Tongue (tissue), 3 donors: ENCODE measurements at places on chromosomes 4 and X.
A peak's percentile ranks its signal among the peaks of the same experiment; 100 is the strongest.

DNA sequence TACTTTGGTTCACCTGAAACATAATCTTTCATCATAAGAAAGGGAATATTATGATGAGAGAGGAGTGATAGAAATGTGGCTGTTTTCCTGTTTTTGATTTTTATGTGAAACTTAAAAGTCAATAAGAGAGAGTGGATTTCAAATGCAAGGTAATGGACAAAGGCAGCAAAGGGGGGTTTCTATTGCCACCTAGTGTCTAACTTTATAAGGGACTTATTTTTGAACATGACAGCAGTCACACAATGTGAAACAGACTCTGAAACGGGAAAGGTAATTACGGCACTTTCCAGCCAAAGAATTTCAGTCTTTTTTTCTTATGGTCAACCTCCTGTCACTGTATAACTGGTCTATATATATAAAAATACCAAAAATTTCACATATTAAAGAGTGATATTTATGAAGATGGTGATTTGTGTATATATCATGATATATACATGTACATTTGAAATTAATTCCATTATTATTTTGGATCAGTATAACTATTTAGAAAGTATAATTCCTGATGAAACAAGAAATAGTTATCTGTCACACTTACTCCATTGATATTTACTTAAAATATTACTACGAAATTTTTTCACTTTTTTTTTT is 127.1 kb downstream of the FBXO8 start:
- peak; percentile 73 for DNase-seq

- peak; percentile 6 for DNase-seq
These were observed 38.1 kb downstream of the EGFL6 start for GRCh38 chrX:13607331-13607995.

GRCh38 chr4:15035159-15035558 is 32.9 kb downstream of the CPEB2 start:
- DNase-seq, result no peak

DNA sequence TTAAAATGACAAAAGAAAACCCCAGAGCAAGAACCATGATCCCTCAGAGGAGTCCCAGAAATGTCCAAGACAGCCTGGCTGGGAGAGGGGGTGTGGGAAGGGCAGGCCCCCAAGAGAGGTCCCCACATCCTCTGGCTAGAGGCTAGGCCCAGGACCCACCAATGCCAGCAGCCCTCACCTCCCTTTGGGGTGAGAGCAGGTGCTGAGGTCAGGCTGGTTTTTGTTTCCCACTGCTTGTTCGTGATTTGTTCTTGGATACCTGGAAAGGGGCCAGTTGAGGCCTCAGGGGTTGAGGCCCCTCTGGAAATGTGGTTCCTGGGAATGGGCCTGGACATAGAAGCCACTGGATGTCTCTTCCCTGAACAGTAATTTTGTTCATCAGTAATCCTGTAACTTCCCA is 2.3 kb upstream of the GRSF1 start:
- peak; percentile 22 for DNase-seq

DNA sequence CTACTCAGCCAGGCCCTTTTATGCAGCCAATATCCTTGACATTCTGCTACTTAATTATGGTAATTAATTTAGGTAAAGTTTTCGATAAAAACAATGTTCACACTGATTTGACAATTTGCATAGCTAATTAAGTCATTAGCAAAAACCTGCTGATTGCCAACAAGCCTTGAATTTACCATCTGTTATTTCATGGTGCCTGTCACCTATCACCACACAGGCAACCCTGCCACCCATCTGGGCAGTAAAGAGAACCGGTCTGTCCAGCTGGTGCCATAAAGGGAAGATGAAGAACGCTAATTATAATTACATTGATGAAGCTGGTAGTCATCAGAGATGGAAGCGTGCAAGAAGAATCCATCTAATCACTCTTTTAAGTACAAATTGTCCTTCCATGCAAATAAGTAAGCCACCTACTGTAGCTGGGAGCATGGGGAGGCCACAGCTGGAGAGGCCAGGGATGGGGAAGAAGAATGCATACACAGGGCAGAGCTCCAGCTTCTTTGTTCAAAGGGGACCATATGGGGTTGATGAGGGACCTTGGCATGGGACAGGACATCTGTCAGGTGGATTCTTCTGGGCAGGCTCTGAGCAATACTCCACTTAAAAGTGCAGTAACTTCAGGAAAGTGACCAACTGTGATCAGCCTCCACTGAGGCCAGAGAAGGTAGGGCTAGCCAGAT is 277.3 kb upstream of the TAPT1 start:
- peak; percentile 15 for DNase-seq

DNA sequence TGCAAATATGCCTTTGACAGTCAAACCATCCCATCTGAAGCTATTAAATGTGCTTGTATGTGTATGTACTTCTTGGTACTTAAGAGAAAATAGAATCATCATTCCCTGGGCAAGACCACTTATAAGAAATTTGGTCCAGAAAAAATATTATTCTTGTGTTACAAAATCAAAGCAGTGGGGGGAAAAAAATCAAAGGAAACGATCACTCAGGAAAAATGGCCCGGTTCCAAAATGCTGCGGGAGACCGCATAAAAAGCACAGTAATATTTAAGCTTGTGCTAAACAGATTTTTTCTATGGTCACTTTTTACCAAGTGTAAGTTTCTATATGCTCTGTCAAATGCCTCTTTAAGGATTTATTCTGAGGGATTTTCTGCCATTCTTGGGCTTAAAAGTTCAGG is 36.1 kb downstream of the RAI2 start:
- no peak for DNase-seq

GRCh38 chrX:143674926-143675325 is 39.0 kb upstream of the SLITRK4 start:
- peak; percentile 62 for DNase-seq

- DNase-seq, result peak; percentile 46
These were observed 7.9 kb downstream of the PITX2 start for GRCh38 chr4:110614976-110615352.

DNA sequence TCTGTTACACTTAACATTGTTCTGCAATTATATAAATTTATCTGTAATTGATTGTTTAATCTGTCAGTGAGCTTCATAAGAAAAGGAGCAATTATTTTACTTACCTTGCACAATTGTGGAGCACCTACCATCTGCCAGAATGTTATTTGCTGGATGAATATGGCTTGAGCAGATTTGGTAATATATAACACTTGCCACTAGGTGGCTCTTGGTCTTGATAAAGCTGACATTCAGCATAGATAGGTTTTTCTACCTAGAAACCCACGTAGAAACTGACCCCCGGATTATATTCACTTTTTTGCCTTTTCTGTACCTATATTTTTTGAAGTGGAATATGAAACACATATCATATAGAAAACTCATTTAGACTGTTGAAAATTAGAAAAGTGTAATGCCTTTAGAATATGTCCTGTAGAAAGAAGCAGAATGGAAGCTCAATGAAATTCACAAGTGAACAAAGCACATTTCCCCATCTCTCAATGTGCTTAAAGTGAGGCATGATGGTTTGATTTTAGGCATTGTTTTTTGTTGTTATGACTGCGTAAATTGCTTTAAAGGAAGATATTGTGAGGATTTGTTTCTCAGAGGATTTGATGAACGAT is 9.5 kb downstream of the RBPJ start:
- peak; percentile 77 for DNase-seq

DNA sequence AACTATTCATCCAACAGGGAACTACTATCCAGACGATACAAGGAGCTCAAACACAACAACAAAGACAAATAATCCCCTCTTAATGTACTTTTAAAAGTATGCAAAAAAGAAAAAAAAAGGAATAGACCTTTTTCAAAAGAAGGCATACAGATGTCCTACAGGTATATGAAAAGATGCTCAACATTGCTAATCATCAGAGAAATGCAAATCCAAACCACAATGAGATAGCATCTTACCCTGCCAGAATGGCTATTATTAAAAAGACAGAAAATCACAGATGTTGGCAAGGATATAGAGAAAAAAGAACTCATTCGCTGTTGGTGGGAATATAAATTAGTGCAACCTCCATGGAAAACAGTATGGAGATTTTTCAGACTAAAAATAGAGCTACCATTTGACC is 67.1 kb upstream of the ENPP6 start:
- no peak for DNase-seq

- DNase-seq, result peak; percentile 90
These were observed 155.6 kb downstream of the CBR4 start for GRCh38 chr4:168854350-168854921.

- peak; percentile 46 for DNase-seq
These were observed at the start of gene SERTM2 for GRCh38 chrX:111511477-111511876. Gene SERTM2, plus strand, starts transcription at chrX:111511645. Its CDS starts 7,213 bp downstream, at chrX:111518858.

- no peak for DNase-seq
These were observed 80.3 kb upstream of the DCLK2 start for GRCh38 chr4:149997881-149998421.

DNA sequence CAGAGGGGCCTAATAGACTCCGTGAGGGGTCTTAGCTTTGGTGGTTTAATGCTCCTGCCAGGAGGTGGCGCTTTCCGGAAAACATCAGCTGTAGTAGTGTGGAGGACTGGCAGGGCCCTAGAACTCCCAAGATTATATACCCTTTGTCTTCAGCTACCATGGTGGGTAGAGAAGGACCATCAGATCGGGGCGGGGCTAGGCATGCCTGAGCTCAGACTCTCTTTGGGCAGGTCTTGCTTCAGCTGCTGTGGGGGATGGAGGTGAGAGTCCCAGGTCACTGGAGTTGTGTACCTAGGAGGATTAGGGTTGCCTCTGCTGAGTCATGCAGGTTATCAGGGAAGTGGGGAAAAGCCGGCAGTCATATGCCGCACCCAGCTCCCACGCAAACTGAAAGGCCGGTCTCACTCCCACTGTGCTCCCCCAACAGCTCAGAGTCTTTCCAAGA is 63.0 kb upstream of the AGA start:
- DNase-seq, result no peak

- DNase-seq, result no peak
These were observed 48.7 kb downstream of the DDX60 start for GRCh38 chr4:168269896-168270295.

- DNase-seq, result no peak
These were observed 2.6 kb upstream of the TMEM192 start for GRCh38 chr4:165115301-165115700.

- no peak for DNase-seq
These were observed 1504.5 kb upstream of the PCDH10 start for GRCh38 chr4:131644619-131645018.

GRCh38 chr4:119080721-119081541 is 54.7 kb upstream of the MYOZ2 start:
- DNase-seq, result no peak

GRCh38 chr4:81663368-81663767 is 191.7 kb upstream of the RASGEF1B start:
- no peak for DNase-seq

DNA sequence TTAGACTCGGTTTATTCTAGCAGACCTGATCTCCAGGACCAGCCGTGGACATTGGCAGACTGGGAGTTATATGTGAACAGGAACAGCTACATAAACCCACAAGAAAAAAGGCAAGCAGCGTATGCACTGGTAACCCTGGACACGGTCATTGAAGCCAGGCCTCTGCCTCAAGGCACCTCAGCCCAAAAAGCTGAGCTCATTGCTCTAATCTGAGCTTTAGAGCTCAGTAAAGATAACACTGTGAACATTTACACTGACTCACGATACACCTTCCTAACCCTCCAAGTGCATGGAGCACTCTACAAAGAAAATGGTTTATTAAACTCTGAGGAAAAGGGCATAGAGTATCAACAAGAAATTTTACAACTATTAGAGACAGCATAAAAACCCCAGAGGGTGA is 148.9 kb upstream of the FGF16 start:
- DNase-seq, result no peak
